ELR (cell line): ENCODE measurements at places on chromosomes 12 and 14.

DNA sequence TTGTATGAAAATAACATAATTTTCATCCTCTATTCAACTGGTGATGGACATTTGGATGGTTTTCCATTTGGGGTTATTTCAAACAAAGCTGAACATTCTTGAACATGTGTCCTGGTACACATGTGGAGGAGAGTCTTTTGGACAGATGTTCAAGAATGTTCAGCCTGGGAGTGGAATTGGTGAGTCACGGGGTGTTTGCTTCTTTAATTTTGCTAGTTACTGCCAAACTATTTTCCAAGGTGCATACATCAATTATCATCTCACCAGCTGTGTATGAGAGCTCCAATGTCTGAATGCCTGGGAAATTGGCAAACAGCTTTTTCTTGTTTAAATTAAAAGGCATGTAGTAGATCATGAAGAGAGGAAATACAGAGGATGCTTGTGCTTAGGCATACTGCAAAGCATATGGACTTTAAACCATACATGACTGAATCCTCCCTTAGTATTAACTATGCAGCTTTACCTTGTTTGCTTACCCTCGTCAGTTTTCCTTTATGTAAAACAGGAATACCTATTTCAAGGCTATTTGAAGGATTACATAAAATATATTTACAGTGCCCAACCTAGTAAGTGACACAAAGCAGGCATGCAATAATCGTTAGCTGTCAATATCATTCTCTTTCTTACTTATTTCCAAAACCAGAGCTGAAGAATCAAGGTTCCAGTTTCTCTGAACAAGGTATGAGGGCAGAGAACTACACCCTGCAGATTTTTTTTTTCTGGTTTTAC is 152.1 kb downstream of the ITPR2 start:
- DNase-seq: no peak

GRCh38 chr14:103273745-103274615 is 60.1 kb upstream of the EIF5 start:
- no peak for DNase-seq

DNA sequence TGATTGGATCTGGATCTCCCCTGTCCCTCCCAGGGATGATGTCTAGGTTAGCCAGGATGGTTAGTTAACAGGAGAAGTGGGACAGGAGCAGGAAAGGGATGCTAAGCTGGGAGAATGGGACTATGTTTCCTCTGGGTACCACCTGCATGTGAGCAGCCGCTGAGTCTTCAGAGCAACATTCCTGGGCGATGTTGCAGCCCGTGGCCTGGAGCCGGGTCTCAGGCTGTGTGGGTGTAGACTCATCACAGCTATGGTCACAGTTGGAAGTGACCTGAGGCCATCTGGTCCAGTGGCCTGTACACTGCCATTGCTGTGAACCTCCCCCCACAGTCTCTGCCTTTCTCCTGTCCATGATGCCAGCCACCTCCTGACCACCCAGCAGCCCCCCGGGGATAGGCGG is 422.6 kb downstream of the DPF3 start:
- DNase-seq: peak; percentile 85

GRCh38 chr12:115149685-115150378 is 465.9 kb upstream of the TBX3 start:
- peak; percentile 98 for DNase-seq

GRCh38 chr12:108548954-108549521 is 11.9 kb downstream of the SART3 start:
- no peak for DNase-seq

GRCh38 chr14:101196795-101197590 is 293.5 kb upstream of the RTL1 start:
- no peak for DNase-seq

GRCh38 chr12:22299294-22299912 is 35.1 kb downstream of the ST8SIA1 start:
- DNase-seq: peak; percentile 58

- DNase-seq: no peak
Observed at GRCh38 chr14:99731547-99732435, 47.7 kb downstream of the CYP46A1 start.

DNA sequence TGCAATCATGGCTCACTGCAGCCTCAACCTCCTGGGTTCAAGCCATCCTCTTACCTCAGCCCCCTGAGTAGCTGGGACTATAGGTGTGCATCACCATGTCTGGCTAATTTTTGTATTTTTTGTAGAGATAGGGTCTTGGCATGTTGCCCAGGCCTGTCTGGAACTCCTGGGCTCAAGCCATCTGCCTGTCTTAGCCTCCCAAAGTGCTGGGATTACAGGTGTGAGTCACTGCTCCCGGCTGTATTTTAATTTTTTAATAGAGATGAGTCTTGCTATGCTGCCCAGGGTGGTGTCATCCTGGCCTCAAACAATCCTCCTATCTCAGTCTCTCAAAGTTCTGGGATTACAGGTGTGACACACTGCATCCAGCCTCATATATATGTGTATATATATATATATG is 31.7 kb upstream of the GPRC5A start:
- DNase-seq: no peak

DNA sequence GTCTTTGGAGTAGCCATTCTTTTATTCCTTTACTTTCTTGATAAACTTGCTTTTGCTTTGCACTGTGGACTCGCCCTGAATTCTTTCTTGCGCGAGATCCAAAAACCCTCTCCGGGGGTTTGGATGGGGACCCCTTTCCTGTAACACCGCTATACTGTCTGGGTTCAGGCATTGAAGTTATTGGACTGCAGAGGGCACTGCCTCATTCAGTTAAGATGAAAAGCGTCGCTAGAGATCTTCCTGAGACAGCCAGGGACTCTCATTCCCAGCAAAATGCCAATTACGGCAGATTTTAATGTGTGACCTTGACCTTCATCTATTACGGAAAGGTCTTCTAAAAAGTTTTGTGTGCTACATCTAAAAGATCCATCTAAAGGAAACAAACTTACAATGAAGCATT is 17.3 kb upstream of the RIMKLB start:
- no peak for DNase-seq

GRCh38 chr12:58566599-58566998 is 353.7 kb downstream of the LRIG3 start:
- DNase-seq: peak; percentile 21

- no peak for DNase-seq
Observed at GRCh38 chr12:117646520-117646919, 285.1 kb upstream of the NOS1 start.

GRCh38 chr12:132214891-132215290 is 70.6 kb downstream of the NOC4L start:
- no peak for DNase-seq

GRCh38 chr14:66330916-66331315 is 155.3 kb upstream of the CCDC196 start:
- DNase-seq: peak; percentile 22

- no peak for DNase-seq
Observed at GRCh38 chr14:24279301-24280186, 8.1 kb upstream of the RABGGTA start.

DNA sequence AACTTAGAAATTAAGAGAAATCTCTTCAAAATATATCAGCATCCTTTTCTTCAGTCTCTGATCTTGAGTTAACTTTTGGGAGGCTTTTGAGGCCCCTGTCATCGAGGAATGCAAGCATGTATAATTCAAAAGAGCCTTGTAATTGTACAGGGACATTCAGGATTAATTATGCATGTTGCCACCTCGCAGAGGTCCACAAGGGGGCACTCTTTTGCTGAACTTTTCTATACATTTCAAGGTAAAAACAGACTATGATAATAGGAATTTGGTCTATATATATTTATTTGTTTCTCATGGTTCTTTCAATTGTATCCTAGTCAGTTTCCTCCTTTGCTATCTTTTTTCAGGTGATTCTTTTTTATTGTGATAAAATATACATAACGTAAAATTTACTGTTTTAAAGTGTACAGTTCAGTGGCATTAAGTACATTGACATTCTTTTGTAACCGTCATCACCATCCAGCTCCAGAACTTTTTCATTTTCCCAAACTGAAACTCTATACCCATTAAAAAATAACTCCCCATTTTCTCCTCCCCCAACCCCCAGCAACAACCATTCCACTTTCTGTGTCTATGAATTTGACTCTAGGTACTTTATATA is 47.0 kb upstream of the SLC2A13 start:
- DNase-seq: peak; percentile 54

DNA sequence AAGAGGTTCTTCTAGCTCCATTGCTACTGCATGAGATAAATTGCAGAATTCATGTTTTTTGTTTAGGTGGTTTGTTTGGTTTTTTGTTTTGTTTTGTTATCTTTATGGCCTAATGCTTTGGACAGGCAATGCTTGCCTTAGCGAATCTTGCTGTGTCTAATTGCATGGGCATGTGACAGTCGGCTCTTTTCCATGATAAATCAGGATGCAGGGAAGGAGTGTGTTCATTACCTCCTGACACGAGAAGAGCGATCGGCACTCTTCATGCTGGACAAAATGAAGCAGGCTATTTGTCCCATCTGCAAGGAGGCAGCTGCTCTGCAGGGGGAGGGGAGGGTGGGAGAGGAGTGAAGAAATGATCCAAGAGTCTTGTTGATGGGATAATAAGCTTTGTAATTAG is 6.5 kb downstream of the CCDC60 start:
- DNase-seq: no peak

- peak; percentile 60 for DNase-seq
Observed at GRCh38 chr12:67651132-67651695, 2.7 kb downstream of the DYRK2 start.

GRCh38 chr12:18753481-18754123 is 15.7 kb downstream of the CAPZA3 start:
- DNase-seq: no peak

GRCh38 chr12:75478116-75478794 is 2.3 kb upstream of the GLIPR1 start:
- no peak for DNase-seq

GRCh38 chr12:4416276-4416675 is 29.3 kb downstream of the FGF6 start:
- no peak for DNase-seq

- no peak for DNase-seq
Observed at GRCh38 chr14:79698298-79698711, 513.0 kb downstream of the DIO2 start.

DNA sequence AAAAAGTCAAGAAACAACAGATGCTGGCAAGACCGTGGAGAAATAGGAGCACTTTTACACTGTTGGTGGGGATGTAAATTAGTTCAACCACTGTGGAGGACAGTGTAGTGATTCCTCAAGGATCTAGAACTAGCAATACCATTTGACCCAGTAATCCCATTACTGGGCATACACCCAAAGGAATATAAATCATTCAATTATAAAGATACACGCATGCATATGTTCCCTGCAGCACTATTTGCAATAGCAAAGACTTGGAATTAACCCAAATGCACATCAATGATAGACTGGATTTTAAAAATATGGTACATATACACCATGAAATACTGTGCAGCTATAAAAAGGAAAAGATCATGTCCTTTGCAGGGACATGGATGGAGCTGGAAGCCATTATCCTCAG is 18.0 kb upstream of the CATSPERB start:
- no peak for DNase-seq

GRCh38 chr14:104385531-104386101 is 193.9 kb upstream of the C14orf180 start:
- no peak for DNase-seq

DNA sequence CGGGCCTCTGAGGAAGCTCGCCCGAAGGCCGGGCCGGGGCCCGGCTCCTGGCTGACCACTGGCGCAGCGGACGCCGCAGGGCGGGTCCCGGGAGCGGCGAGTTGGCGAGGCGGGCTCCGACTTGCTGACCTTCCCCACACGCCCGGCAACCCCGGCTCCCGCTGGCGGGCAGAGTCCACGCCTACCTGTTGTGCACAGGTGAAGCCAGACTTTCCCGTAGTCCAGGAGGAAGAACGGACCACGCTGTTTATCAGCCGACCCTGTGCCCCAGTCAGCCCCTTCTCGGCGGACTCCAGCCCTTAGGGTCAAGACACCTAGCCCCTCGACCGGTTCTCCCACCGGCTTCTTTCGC is 407 bp downstream of the HEATR5A start:
- peak; percentile 74 for DNase-seq

- peak; percentile 37 for DNase-seq
Observed at GRCh38 chr14:88168498-88169165, 154.4 kb downstream of the KCNK10 start.

DNA sequence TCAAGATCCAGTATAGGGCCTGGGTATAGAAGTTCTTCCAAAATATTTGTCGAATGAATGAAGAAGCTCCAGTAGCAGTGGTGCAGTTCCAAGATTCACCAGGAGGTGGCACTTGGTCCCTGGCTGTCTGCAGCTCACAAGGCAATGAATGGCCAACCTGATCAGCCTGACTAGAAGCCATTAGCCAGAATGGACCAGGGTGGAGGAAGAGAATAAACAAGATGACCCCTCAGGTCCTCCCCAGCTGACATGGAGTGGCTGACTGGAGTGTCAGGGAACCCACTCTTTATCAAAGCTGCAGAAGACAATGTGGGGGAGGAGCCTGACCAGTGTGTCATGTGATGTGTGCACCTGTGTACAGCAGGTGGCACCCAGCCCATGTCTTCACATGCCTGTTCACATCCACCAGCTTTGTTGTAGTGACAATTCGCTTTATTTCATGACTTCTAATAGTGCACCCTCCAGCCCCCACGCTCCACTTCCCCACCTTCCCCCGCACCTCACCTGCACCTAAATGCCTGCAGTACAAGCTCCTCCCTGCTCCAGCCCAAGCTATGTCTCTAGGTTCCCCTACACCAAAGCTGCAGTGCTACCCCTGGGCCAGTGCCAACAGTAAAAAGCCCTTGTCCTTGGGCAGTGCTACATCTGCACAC is 3.0 kb downstream of the LTBP2 start:
- DNase-seq: peak; percentile 89

- peak; percentile 21 for DNase-seq
Observed at GRCh38 chr12:86256163-86256562, at the start of gene MGAT4C. TSS of gene MGAT4C (minus strand) at chr12:86256391.

GRCh38 chr12:47190271-47190750 is 110.6 kb upstream of the AMIGO2 start:
- peak; percentile 67 for DNase-seq

GRCh38 chr14:50475460-50475859 is 56.9 kb downstream of the MAP4K5 start:
- peak; percentile 79 for DNase-seq

- DNase-seq: no peak
Observed at GRCh38 chr12:117820216-117820907, 148.4 kb downstream of the KSR2 start.

DNA sequence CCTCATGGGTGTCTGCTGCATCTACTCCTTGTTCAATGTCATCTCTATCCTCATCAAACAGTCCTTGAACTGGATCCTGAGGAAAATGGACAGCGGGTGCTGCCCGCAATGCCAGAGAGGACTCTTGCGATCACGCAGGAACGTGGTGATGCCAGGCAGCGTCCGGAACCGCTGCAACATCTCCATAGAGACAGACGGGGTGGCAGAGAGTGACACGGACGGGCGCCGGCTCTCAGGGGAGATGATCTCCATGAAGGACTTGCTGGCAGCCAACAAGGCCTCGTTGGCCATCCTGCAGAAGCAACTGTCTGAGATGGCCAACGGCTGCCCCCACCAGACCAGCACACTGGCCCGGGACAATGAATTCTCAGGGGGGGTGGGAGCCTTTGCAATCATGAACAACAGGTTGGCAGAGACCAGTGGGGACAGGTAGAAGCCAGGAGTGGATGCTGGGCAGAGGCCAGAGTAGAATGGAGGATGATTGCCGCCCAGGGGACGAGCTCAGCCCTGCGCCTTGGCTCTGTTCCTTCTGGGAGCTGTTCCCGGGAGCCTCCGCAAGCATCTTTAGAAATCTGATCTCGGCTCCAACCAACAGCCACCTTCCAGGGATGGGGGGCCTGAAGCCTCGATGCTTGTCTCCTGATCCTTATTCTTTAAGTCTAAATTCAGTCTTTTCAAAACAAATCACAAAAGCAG is 71.6 kb upstream of the PSMC1 start:
- no peak for DNase-seq
